ENCODE measurements at places on chromosomes 2 and 18.

- DNase-seq: no peak
Measured at GRCh38 chr2:190927301-190927700, 46.7 kb downstream of the GLS start.

GRCh38 chr2:120864981-120865380 is 129.3 kb downstream of the GLI2 start:
- DNase-seq: no peak

GRCh38 chr2:142270990-142271389 is 140.2 kb upstream of the LRP1B start:
- no peak for DNase-seq

- no peak for DNase-seq
Measured at GRCh38 chr18:33937270-33937816, 287.4 kb downstream of the NOL4 start.

- DNase-seq: peak; percentile 85
Measured at GRCh38 chr2:195659982-195660890, 3.2 kb downstream of the SLC39A10 start.

All from lung microvascular endothelial cell (primary cell).